ENCODE measurements at places on chromosomes 3 and 15.

- no peak for DNase-seq
Observed at GRCh38 chr3:123648696-123649405, 64.0 kb upstream of the HACD2 start.

DNA sequence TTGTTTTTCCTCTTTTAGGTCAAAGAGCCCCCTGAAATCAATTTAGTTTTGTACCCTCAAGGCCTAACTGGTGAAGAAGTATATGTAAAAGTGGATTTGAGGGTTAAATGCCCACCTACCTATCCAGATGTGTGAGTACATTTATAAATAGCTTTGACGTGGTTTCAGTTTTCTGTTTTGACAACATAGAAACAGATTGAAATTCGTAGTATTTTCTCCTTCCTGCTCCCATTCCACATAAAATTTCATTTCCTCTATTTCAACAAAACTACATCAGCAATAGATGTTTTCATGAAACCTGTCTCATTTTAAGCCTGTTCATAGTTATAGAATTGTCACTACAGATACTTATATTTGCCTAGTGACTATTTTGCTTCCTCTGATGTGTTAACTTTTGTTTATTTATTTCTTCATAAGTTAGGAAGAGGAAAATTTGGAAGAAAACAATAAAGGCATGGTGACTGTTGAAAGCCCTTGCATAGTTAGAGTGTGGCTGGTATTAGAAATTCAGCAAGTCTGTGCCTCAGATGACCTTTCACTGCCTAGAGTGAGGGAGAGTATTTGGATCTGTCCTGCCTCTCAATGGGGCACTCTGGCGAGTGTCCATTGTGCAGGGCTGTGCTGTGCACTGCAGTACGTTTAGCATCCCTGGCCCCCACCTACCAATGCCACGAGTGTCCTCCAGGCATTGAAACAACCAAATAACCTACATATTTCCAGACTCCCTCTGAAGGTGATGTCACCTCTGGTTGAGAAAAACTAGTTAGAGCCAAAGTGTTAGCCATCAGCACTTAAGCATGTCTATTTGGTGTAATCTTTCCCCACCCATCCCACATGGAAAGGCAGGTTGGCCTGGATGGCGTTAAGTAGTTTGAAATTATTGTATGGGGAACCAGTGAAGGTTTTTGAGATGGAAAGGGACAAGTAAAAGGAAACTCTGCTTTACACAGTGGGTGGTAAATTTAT is 5.9 kb downstream of the EIF2AK4 start:
- DNase-seq = no peak

DNA sequence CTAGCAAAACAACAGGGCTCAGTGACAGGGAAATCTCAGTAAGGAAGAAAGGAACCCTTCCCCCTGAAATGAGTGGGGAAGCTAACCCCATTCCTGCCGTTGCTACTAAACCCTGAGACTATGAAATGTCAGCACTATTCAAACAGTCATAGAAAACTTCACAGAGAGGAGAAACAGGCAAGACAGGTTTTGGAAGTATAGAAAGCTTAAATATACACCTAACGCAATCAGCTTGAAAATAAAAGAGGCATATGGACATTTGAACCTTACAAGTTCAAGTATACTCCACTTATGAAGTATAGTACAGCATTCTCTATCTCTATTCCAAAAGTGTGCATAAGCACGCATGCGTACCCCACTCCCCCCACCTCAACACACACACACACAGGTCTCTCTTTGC is 17.6 kb upstream of the FRMD4B start:
- DNase-seq = no peak

DNA sequence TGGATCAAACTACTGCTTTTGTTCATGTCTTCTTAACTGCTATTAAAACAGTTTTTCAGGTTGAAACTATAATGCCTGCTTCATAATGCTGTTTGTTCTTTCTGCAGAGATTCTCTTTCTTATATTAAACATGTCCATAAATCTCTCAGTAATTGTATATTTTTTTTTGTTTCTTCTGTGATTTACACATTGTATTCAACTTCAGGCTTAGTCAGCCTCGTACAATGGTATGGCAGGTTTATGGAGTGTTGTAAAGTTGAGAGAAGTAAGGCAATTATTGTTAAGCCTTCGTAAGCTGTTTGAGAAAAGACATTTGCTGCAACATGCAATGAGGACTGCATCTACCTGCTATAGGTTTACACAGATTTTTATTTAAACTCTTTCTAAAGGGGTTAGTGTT is 977.1 kb downstream of the DIPK2A start:
- no peak for DNase-seq
